ENCODE measurements at places on chromosomes 4 and X. TPM values are rescaled to one million over a fixed set of nuclear protein-coding genes. Genes with fewer than 3 reads are reported as not detected.

EMCN gene
- 3.1 TPM for polyA plus RNA-seq

DNA sequence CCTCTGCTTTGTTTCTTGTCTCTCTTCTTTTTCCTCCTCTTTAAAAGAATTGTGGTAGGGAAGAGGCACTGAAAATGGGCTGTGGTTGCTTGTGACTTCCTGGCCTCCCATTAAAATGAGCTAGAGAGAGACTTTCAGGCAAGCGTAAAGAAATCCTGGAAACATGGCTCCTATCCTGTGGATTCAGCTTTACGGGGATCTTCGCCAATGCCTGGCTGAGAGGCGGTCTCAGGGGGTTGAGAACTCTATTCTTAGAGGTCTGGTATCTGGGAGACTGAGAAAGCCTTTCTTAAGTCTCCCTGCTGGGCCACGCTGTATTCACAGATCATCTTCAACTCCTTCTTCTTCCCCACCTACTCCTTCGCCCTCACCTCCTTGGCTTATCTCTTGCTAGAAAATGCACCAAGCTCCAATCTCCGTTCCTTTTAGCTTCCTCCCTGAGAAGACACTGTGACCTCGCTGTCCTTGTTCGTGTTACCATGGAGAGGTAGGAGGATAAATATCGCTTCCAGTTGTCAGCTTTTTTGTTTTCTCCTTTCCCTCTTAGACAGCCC, 542 bp upstream of the KLF8 start:
- H3K4me1 ChIP-seq, result no peaks in the 10 kb centered on the region
- no peaks in the 10 kb centered on the region for H3K27me3 ChIP-seq
- H3K27ac ChIP-seq, result peak overlapping the region; percentile 83
- no peak for DNase-seq
- peak overlapping the region; percentile 56 for H3K4me3 ChIP-seq
- no peaks in the 10 kb centered on the region for H3K36me3 ChIP-seq

VEGFD gene
- polyA plus RNA-seq, result 0.41 TPM

DNA sequence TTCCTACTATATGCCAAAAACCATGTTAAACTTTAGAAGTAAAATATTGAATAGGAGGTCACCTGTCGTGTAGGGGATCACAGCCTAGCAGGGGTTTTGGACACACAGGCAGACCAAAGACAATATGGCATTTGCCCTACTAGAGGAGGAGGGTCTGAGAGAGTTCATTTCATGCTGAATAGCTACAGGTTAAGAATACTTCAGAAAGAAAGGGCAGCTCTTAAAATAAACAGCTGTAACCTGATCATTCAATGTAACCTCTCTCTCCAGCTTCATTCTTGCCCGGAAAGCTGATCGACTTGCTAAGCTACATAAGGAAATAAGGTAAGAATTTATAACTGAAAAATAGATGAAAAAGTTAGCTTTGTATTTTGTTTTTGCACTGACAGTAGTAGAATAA, 79.9 kb downstream of the MAOA start:
- no peaks in the 10 kb centered on the region for H3K4me1 ChIP-seq
- no peaks in the 10 kb centered on the region for H3K36me3 ChIP-seq
- no peak for DNase-seq
- no peak overlapping the region for H3K4me3 ChIP-seq

- no peaks in the 10 kb centered on the region for H3K36me3 ChIP-seq
- no peak overlapping the region for H3K27ac ChIP-seq
- DNase-seq, result no peak
- no peak overlapping the region for H3K4me3 ChIP-seq
Measured at GRCh38 chrX:10325611-10326010, 168.8 kb downstream of the CLCN4 start.

GRCh38 chr4:88441696-88442095, 15.2 kb upstream of the HERC5 start:
- H3K27ac ChIP-seq, result no peak overlapping the region
- peaks cover 7% of the 10 kb centered on the region for H3K36me3 ChIP-seq
- no peak overlapping the region for H3K4me3 ChIP-seq
- no peaks in the 10 kb centered on the region for H3K27me3 ChIP-seq

ATP1B4 gene
- not detected for polyA plus RNA-seq

Data from sigmoid colon (tissue), 7 donors.